Urothelium cell line (cell line): ENCODE measurements at places on chromosomes 12 and 14.

DNA sequence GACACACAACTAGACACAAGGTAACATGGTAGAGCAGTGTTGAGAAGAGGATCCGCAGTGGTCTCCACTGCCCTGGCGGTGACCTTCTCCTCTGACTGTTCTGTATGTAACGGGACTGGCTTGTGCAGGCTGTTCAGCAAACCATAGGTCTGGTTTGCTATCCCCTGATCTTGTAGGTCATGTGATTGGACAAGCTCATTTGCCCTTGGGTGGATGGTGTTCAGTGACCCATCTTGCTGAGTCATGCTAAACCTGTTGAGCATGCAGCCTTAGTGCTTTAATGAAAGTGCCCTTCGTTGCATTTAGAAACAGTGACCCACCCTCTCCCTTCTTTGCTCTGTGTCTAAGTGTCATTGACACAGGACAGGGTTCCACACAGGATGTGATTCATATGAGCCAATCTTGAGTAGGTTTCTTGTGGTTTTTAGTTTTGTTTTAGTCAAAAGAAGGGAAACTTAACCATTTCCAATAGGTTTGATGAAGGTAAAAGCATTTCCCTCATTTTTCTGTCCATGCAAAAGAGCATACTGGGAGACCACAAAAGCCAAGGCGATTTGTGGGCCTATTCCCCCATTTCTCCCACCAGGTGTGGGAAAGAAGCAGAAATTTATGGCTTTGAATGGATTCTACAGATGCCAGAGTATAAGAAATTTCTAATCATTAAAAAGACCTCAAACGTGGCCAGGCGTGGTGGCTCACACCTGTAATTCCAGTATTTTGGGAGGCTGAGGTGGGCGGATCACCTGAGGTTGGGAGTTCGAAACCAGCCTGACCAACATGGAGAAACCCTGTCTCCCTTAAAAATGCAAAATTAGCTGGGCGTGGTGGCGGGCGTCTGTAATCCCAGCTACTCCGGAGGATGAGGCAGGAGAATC, 32.6 kb upstream of the HIF1A start:
- peak; percentile 66 for DNase-seq

DNA sequence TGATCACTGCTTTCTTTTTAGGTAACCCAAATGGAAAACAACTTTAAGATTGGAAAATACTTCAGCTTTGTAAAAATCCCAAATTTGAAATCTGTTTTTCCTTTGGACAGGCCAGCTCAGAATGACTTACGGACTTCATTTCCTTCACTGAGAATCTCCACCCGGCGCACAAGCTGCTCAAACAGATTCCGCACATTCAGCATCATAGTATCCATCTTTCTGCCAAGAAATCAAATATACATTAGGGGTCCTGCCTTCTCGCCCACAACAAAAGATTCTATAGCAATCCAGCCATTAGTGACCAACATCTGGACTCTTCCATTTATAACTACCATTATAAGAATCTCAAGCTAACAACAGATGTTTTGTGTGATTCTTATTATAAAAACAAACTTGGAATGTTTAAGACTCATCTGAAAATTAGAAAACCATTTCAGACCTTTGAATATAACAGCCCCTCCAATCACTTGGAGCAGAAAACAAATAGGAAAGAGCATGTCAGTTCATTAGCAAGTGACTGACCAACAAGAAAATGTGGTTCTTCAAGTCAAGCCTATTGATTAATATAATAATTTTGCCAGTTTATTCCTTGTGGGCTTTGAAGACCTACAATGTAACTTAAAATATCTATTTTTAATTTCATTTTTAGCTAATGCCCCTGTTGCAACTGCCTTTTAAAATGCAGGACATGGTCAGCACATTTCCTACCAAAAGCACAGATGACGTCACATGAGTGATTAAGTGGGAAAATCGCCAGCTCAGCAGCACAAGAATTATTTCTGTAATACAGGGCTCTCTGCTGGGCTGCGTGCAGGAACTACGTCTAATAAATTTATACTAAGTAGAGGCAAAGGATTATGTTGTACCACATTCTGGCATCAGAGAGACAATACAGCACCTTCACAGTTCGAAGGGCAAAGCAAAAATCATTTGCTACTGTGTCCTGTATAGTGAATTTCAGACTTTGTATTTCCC, 8.5 kb downstream of the RACGAP1 start:
- no peak for DNase-seq

GRCh38 chr14:20468764-20469241, 403 bp upstream of the PNP start:
- DNase-seq = peak; percentile 19

- DNase-seq = no peak
Observed at GRCh38 chr12:74897425-74898211, 312.0 kb downstream of the KCNC2 start.

- no peak for DNase-seq
Observed at GRCh38 chr12:106682594-106683234, 91.8 kb upstream of the RIC8B start.

DNA sequence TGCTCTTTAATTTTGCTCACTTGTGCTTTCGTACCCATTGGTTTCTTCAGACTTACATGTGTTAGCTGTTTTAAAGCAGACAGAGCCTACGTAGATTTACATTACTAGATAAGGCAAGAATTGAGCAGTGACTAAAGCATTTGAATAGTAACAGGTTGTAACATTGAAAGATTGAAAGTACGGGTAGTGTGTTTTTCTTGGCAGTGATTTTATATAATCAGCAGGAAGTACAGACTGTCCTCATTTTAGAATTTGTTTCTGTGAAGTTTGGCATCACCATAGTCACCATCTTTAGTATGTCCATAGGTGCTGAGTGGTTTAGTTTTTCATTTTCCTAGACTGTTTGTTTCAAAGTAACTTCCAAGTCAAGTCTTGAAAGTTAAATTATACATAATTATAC, 14.0 kb downstream of the RTRAF start:
- DNase-seq = no peak

- DNase-seq = no peak
Observed at GRCh38 chr12:113933201-113933786, 32.8 kb downstream of the RBM19 start.

DNA sequence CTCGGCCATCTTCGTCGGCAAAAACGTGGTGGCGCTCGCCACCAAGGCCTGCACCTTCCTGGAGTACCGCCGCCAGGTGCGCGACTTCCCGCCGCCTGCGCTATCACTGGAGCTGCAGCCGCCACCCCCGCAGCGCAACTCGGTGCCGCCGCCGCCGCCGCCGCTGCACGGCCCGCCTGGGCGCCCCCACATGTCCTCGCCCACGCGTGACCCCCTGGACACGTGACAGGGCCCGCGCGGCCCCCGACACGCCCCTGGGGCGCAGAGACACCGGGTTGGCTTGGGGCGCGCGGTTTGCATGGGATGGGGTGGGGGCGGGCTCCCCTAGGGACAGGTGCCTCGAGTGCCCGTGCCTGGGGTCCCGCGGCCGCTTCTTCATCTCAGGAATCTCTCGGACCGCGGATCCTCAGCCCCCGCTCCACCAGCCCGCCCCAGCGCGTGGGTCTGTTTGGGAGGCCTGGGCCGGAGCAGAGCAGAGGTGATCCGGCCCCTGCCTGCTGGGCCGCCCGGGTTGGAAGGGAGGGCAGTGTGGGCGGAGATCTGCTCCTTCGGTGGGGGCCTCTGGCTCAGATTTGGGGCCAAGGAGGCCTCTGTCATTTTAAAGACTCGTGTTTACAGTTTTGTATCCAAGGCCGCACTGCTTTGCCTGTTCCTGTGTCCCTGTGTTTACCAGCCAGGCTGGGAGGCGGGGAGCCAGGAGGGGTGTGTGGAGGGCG, 3.3 kb downstream of the TMEM121 start:
- no peak for DNase-seq

GRCh38 chr14:92459030-92459949, 54.3 kb upstream of the RIN3 start:
- no peak for DNase-seq

DNA sequence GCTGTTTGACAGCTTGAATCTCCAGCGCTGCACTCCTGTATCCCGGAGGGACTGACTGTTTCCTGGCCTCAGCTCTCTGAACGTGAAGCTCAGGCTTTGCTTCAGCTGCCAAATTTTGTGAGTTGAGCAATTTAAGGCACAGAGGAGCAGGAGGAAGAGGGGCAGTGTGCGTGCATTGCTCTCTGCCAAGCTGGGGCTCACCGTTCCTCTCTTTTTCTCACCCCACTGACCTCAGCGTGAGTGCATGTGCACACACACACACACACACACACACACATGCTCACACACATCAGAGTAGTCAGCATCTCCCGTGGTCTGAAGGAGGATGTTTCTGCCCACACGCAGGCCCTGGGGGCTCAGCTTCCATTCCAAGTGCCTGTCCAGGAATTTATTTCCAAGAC, 27.8 kb upstream of the BDKRB2 start:
- no peak for DNase-seq

DNA sequence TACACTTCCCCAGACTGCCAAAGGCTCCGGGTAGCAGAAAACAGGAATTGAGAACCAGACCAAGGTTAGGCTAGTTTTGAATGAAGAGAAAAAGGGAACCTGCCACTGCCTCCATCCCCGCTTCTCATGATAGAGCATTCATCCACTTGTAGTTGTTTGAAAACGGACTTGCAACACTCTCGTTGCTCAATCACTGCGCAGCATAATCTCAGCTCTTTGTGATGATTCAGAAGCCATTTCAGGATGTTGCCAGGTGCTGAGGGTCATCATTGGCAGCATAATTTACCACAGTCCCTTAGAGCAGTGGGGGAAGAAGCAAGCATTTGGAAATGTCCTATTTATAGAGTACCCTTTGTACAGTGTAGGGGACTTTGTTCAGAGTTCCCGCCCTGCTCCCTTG, 25.6 kb downstream of the KCNK13 start:
- peak; percentile 7 for DNase-seq

DNA sequence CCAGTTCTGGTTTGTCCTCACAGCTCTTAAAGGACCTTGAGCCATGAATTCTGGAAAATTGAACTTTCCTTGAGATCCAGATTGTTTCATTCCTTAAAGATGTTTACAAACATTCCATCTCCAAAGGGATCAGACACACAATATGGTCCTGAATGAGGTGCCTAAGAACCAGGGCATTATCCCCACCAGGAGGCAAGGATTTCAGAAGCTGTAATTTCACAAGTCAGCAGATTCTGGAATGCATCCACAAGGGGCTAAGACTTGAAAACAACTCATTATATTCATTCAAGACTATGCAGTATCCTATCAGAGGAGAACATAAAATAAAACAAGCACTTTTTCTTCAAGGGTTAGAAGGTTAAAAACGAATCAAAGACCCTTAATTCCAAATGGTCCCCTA, 15.1 kb downstream of the KCNH5 start:
- no peak for DNase-seq

- DNase-seq = no peak
Observed at GRCh38 chr14:31194661-31195060, 12.9 kb downstream of the HECTD1 start.

DNA sequence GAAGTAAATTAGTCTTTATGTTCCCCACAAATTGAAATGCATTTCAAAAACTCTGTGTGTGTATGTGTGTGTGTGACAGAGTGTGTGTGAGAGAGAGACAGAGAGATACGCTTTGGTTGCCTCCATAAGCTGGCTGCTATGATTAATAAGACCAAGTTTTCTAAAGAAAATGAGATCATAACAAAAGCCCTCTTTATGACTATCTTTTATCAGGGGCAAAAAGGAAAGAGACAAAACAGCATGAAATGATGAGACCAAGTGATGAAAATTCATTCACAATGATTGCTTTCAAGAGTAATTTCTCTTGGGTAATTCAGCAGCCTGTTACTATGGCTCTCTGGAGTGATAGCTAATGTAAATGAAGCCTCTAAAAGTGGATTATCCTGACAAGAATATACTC, 277.6 kb upstream of the PLEKHG7 start:
- no peak for DNase-seq

- no peak for DNase-seq
Observed at GRCh38 chr12:18651525-18651924, 86.3 kb downstream of the PLCZ1 start.

DNA sequence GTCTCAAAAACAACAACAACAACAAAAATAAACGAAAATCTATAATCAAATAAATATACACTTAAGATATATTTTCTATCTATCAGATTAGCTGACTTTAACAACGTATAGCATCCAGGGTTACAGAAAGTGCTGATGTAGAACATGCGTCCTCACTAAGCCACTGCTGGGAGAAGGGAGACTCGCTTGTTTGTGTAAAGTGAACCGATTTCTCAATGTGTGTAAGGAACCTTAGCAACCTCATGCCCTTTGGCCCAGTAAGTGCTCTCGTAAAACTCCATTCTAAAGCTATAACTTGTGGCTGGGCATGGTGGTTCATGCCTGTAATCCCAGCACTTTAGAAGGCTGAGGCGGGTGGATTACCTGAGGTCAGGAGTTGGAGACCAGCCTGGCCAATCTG, 23.8 kb downstream of the NFKBIA start:
- DNase-seq = no peak

- no peak for DNase-seq
Observed at GRCh38 chr12:11543457-11544158, 105.9 kb upstream of the ETV6 start.

- DNase-seq = no peak
Observed at GRCh38 chr14:31229009-31229408, 21.4 kb upstream of the HECTD1 start.

DNA sequence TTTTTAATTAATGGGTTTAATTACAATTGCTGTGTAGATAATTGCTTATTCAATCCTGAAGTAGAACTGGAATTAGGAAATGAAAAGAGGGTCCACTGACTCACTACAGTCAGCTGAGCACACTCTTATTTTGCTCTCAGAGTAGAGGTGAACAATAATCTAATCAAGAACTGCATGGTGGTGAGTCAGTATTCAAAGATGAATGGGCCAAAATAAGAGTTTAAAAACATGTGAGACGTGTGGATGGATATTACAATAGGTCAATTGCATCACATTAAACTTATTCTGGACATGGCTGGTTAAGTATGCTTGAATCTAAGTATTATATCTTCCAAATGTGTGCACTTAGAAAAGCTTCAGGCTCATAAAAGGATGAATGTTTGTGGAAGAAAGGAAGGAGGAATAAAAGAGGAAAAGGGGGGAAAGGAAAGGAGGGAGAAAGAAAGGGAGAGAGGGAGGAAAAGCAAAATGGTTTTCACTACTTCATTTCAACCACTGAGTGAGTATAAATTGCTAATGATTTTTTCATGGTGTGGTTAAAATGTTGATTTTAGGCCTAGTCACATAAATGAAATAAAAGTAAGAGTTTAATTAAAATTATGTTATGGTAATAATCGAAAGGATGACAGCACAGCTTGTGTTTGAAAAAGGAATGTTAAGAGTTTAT, 27.0 kb upstream of the EEA1 start:
- no peak for DNase-seq

- peak; percentile 71 for DNase-seq
Observed at GRCh38 chr12:7498809-7499208, 4.8 kb downstream of the CD163 start.

DNA sequence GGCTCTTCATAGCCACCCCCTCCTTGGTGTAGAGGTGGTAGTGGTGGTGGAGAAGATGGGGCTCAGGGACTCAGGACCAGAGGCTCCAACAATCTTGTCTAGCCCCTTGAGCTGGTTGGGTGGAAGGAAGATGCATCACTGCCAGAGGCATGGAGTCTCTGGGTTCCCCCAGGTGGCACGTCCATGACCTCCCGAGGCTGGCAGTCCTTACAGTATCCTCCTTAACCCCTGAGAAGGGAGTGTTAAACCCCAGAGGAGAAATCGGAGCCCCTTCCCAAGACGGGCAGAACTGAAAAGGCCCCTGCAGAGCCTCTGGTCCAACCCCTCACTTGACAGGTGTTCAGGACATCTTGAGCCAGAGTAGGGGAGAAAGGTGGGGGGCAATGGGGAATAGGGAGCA, 9.1 kb downstream of the KRT83 start:
- no peak for DNase-seq

GRCh38 chr14:52355016-52355431, 40.9 kb downstream of the PTGER2 start:
- peak; percentile 72 for DNase-seq

GRCh38 chr12:69986114-69986513, 161.1 kb downstream of the MYRFL start:
- DNase-seq = no peak
